ENCODE measurements at places on chromosomes 6 and 20.

- DNase-seq: no peak
Measured at GRCh38 chr6:104527311-104527710, 332.4 kb downstream of the HACE1 start.

DNA sequence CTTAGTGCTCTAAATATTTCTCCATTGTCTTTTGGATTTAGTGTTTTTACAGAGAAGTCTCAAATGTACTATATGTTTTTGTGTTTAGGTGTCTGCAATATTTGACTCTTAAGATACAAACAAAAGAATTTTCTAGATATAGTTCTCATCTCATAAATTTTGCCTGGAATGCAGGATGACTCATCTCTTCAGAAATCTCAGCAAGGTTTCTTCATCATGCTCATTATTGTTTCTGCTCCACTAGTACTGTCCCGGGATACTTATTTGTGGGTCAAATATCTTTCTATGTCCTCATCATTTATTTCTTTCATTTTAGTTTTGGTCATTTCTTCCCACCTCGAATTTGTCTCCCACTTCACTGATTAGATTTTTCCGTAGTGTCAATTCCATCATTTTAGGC is 9.5 kb downstream of the AHI1 start:
- no peak for DNase-seq

GRCh38 chr6:118589186-118589585 is 41.1 kb downstream of the PLN start:
- no peak for DNase-seq

DNA sequence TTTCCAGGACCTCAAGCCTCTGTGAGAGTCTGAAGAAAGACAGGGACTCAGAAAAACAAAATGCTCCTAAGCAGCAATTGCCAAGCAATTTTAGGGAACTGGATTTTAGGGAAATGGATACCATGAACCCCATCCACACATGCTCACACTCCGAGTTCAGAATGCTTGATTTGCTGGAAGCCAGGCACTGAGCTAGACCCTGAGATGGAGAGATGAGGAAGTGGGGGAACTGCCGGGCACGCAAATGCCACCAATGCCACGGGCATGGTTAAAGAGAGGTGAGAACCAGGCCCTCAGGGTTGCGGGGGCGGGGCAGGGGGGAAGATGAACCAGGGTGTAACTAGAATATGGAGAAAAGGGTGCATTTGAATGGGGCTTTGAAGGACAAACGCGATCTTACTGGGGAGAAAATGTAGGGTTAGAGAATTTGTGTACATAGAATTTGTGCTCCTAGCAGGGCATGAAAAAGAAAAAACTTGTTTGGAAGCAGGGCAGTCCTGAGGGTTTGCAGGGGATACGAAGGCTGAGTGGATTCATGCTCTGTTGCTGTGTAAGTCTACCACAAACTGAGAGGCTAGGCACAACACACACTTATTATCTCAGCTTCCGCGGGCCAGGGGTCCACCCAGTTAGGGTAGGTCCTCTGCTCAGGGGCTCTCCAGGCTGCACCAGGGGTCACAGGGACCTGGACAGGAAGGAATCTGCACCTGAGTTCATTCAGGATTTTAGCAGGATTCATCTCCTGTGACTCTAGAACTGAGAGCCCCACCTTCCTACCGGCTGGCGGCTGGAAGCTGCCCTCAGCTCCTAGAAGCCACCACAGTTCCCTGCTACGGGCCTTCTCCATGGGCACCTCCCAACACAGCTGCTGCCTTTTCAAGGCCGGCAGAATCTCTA is 108.0 kb downstream of the SNX5 start:
- DNase-seq: no peak

- DNase-seq: peak; percentile 92
Measured at GRCh38 chr6:36847152-36847551, 7.9 kb upstream of the CPNE5 start.

- DNase-seq: peak; percentile 90
Measured at GRCh38 chr20:16271450-16271849, 301.8 kb downstream of the KIF16B start.

DNA sequence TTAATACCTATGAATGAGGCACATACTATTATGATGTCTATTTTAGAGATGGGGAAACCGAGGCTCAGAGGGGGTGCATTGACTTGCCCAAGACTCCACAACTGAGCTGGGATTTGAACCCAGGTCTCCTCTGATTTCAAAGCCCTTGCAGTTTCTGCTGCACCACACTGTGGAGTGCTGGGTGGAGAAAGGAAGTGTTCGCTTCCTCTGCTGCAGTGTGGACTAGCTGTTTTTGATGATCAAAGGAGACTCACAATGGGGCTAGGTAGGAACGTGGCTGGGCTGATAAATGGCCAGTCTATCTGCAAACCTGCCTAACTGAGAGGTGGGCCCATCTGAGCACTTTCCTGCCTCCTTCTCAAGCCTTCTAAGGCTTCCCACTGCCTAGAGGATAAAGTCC is 87.2 kb downstream of the CD40 start:
- no peak for DNase-seq

DNA sequence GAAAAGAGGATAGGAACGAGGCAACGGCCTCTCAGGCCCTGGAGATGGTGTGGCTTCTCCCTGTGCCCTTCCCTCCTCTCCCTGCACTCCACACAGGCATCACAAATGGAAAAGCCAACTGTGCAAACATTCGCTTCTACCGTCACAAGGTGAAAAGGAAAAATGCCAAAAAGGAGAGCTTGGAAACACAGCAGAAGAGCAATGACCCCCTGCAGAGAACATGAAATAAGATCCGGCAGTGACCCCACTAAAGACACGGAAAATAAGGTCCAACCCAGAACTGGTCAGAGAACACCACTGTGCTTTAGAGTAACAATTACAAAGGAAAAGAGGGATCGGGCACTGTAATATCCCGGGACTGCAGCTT is 63.0 kb downstream of the SLC22A23 start:
- DNase-seq: no peak

- peak; percentile 74 for DNase-seq
Measured at GRCh38 chr6:112149719-112150263, 62.4 kb downstream of the FAM229B start.

DNA sequence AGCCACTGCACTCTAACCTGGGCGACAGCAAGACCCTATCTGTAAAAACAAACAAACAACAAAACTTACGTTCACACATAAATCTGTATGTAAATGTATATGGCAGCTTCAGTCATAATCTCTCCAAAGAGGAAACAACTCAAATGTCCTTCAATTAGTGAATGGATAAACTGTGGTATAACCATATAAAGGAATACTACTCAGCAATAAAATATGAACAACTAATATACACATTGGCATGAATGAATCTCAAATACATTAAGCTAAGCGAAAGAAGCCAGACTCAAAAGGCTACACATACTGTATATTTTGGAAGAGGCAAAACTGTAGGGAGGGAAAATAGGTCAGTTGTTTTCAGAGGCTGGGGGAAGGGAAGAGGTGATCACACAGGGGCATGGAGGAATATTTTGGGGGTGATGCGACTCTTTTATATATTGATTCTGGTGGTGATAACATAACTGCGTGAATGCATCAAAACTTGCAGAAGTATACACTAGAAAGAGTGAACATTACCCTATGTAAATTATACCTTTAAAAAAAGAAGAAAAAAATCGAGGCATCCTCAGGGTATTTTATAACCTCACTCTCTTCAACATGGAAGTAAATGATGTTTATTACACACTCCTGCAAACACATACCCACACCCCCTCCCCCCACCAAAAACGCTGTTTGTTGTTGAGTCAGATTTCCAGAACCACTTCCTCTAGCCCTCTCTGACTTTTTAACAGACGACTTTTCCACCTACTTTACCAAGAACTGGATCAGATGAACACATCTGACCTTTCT is 115.2 kb upstream of the RNF24 start:
- no peak for DNase-seq

DNA sequence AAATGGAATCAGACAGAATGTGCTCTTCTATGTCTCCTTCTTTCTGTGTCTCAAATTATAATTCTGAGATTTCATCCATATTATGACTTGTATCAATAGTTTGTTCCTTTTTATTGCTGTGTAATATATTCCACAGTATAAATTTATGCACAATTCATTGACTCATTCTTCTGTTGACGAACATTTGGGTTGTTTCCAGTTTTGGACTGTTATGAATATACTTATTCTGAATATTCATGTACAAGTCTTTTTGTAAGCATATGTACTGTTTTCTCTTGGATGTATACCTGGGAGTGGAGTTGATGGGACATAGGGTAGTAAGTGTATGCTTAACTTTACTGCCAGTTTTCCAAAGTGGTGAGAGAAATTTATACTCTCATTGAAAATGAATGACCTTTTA is 28.1 kb upstream of the TRAF3IP2 start:
- DNase-seq: no peak

DNA sequence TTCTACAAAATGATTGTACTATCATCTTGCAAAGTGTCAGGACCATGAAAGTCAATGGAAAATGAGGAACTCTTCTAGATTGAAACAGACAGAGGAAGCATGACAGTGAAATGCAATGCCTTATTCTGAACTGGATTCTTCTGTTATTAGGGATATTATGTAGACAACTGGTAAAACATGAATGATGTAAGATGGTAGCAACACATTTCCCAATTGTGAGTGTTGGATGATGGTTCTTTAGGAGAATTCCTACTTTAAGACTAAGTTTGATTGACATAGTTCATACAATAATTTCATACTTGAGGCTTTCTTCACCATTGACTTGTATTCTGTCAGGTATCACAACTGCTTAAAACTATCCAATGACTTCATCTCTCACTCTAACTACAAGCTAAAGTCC is 4.5 kb downstream of the UBE3D start:
- no peak for DNase-seq

- no peak for DNase-seq
Measured at GRCh38 chr6:11692451-11693376, 85.9 kb downstream of the ADTRP start.

- DNase-seq: no peak
Measured at GRCh38 chr6:140345935-140346334, 971.5 kb upstream of the CITED2 start.

GRCh38 chr6:150541576-150541975 is 58.1 kb upstream of the PLEKHG1 start:
- no peak for DNase-seq

DNA sequence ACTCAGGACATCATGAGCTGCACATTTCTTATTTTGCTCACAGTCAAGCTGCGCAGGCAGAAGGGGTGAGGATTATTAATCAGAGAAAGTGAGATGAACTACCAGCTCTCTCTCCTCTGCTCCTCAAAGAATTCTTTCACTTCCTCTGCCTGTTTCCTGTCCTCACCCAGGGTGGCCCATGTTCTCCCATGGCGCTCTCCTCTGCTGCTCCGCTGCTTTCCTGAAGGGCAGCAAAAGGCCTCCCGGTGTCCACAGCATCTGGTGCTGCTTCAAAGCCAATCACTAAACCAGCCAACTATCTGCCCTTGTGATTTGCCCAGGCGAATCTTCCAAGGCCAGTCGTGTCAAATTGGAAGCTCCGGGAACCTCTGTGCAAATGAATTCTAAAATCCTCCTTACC is 324.2 kb downstream of the TPBG start:
- no peak for DNase-seq

GRCh38 chr6:39196673-39197091 is 32.6 kb downstream of the KCNK5 start:
- DNase-seq: no peak

- DNase-seq: no peak
Measured at GRCh38 chr6:135066397-135066796, 11.8 kb upstream of the HBS1L start.

DNA sequence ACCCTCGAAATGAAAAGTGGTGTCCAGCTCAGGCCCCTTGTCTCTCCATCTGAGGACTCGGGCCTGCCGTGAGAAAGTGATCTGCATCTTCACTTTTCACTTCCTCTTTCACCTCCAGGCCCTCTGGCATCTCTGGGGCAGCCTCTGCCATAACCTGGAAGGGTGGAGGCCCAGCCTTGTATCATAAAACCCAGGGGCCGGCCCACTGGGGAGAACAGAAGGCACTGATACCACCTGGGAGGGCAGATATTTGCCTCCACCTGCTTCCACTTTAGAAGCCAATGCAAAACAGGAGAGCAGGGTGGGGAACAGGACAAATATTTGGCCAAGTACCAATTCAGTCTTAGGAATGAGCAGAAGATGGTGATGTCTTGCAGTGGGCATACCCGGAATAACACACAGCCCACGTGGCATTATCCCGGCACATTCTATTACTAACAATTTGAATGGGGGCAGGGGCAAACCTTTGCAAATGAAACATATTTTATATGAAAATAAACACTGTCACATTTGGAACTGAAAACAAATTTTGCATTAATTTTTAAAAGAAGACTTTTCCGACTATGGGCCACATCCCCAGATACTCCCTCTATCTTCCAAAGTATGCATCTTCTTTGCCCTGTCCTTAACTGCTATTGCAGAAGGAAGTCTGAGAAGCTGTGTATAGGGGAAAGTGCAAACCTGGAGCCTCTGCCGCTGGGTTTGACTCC is 69.2 kb upstream of the TBC1D7 start:
- DNase-seq: peak; percentile 22

- DNase-seq: no peak
Measured at GRCh38 chr6:80714513-80714912, 608.0 kb downstream of the BCKDHB start.

GRCh38 chr6:13836170-13836569 is 21.8 kb upstream of the MCUR1 start:
- no peak for DNase-seq

- no peak for DNase-seq
Measured at GRCh38 chr20:47274401-47275108, 81.9 kb downstream of the ZMYND8 start.

GRCh38 chr6:40036186-40036585 is 101.9 kb upstream of the MOCS1 start:
- no peak for DNase-seq

- no peak for DNase-seq
Measured at GRCh38 chr6:45614488-45615285, 237.0 kb upstream of the SUPT3H start.

DNA sequence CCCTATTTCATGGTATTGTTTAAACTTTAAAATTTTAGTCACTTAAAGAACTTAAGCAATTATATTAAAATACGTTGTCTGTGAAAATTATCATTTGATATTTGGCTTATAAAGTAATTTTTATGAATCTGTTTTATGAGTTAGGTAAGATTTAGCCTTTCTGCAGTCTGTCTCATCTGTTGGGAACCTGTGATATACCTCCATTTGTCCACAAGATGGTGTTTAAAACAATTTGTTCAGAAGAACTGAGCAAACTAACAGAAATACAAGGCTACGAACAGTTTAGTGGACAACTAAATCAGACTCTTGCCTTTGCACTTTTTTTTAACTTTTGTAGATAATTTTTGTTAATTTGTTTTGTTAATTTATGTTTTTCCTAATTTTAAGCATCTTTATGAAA is 92.4 kb downstream of the COL9A1 start:
- peak; percentile 5 for DNase-seq
